Stimulated activated CD4-positive, alpha-beta T cell treated with anti-CD3 and anti-CD28 coated beads, Interleukin-2, amount 100 ng/mL, for 24 hours (primary cell): ENCODE measurements at places on chromosomes 16 and 17.

- no peak for DNase-seq
Measured at GRCh38 chr16:85969591-85969990, 70.6 kb downstream of the IRF8 start.

DNA sequence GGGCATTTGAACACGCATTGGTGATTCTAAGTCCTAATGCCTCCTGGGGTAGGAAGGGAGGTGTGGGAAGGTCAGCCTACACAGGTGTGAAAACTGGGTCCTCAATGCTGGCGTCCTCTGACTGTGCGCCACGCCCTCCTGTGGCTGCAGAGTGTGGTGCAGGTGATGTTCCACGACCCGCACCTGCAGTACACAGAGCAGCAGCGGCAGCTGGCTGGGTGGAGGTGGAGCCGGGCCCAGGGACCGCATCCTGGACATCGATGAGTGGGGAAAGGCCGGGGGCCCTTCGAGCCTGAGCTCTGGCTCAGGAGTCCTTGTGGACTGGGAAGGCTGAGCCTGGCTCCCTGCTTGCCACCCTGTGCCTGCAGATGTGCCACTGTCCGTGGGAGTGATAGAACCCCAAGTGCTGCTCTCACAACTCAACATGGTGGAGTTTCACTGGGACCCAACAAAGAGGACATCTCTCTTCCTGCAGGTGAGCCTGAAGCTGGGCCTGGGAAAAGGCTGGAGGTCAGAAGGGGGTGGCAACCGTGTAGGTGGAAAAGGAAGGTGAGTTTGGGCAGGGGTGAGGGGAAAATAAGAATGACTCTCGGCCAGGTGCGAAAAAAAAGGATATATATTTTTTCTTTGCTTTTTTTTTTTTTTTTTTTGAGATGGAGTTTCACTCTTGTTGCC, 14.0 kb upstream of the STAC2 start:
- peak; percentile 69 for DNase-seq

DNA sequence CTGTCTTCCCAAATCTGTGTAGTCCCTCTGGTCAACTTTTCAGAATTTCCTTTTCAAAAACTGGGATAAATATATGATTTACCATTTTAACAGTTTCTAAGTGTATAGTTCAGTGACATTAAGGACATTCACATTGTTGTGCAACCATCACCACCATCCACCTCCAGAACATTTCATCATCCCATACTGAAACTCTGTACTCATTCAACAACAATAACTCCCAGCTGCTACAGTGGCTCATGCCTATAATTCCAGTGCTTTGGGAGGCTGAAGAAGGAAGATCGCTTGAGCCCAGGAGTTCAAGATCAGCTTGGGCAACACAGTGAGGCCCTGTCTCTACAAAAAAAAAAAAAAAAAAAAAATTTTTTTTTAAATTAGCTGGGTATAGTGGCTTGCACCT, 131.0 kb downstream of the AATF start:
- no peak for DNase-seq

DNA sequence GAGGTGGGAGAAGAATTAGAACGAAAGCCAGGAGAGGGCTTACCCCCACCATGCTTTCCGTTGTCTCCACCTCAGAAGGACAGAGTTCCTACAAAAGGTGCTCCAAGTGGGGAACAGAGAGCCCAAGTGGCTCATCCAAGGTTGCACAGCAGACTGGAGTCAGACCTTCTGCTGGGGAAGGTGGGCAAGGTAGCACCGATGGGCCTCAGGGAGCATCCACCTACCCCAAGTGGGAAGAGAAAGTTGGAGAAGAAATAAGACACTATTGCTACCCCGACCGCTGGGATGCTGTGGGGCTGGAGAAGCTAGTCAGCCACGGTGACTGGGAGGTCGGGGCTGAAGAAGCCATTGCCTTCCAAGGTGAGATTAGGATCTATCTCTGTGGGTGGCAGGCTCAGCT, 21.5 kb downstream of the UNC119 start:
- no peak for DNase-seq

DNA sequence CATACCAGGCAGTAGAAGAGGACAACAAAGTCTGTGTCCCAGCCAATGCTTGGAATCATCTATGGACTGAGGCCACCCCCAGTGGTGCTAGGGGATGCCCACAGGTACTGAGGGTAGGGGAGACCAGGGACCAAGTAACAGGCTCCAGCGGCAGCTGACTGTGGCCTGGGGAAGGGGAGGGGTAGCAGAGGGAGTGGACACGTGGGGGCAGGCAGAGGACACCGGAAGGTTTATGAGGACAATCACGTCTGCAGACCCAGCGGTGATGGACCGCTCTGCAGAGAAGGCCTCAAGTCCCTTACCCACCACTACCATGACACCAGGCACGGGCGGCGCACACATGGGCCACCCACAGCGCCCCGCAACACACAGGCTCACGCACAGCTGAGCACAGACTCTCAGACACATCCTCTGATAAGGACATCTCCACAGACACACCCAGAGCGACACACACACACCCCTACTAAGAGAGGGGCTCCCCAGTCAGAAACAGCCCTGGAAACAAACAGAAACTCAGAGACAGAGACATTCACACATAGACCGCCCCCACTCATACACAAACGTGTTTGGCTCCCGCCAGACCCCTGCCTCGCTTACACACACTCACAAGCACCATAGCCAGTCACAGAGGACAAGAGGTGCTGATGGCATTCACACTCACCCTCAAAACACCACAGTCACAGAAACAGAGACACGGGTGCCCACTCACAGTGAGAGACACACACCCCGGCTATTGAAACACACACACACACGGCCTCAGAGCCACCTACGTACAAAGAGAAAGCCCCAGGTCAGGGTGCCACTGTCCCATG, 35.8 kb downstream of the SRCIN1 start:
- DNase-seq: no peak

DNA sequence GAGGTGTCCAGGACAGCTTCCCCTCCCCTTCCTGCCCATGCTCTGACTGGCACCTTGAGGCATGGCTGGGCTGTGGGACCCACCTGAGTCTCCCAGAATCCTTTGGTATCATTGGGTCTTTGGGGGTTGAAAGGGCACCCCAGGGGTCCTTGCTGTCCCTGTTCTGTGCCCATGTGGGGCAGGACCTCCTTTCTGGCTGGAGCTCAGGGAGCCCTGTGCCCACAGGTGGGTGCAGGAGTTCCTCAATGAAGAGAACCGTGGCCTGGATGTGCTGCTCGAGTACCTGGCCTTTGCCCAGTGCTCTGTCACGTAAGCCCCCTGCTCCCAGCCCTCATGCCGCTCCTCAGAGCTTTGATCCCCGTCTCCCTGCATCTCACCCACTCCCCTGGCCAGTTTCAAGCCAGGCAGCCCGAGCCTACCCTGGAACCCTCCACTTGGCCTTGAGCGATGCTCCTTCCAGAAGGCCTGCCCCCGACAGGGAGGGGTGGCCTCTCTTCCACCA, 11.8 kb downstream of the FMNL1 start:
- DNase-seq: no peak

- no peak for DNase-seq
Measured at GRCh38 chr17:31371511-31372097, 19.9 kb upstream of the RAB11FIP4 start.

DNA sequence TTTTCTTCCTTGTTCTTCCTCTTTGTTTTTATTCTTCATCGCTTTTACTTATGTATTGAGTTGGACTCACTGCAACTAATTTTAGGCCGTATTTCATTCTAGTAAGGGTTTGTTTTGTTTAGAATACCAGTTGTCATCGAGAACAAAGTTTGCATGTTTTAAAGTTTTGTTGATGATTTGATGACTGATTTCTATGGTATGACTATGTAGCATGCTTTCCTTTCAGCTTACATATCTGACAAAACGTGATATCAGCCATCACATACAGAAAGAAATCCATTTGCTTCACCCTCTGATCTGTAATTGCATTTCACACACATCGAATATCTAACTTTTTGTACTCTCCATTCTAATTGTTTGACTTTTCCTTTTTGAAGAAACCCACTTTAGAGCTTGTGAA, 4.0 kb downstream of the PRKCA start:
- no peak for DNase-seq

GRCh38 chr16:79093554-79093967, 507.0 kb downstream of the MAF start:
- DNase-seq: peak; percentile 43

DNA sequence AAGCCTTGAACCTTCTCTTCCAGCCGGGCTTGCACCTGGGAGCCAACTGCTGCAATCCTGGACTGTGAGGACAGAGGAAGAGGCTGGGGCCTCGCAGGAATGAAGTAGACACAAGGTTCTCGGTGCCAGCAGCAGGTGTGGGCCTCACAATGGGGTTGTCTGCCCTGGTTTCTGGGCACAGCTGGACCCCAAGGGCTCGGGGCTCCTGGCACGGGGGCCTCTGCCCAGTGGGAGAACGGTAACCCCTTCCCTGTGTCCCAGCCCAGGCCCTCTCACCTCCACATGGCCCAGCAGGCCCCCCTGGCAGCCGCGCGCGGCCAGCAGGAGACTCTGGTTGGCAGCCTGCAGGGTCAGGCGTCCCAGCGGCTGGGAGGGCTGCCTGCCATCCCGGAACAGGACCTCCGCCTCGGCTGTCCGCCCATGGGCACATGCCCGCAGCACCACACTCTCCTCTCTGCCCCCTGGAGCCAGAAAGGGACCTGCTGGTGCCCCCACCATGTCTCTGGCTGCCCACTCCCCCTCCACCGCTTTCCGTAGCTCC, 46.9 kb downstream of the RMI2 start:
- no peak for DNase-seq

- no peak for DNase-seq
Measured at GRCh38 chr17:27958708-27959381, 65.7 kb upstream of the LYRM9 start.

DNA sequence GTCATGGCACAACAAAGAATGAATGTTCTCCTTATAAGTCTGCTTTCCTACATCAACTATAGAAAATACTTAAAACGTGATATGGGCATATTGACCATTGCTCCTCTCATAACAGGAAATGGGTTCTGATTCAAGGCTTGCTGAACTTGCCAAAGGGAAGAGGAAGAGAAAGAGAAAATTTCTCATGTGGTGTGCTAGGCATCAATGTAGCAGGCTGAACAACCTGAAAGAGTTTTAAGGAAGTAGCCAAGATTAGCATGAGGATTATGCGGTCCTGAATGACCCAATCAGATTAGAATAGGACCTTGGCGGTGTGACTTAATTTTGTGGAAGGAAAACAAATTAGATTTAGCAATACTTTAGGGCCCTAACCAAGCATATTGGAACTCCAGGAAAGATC, 617.7 kb upstream of the CDH11 start:
- DNase-seq: no peak

GRCh38 chr16:78290872-78291591, 191.6 kb downstream of the WWOX start:
- no peak for DNase-seq

DNA sequence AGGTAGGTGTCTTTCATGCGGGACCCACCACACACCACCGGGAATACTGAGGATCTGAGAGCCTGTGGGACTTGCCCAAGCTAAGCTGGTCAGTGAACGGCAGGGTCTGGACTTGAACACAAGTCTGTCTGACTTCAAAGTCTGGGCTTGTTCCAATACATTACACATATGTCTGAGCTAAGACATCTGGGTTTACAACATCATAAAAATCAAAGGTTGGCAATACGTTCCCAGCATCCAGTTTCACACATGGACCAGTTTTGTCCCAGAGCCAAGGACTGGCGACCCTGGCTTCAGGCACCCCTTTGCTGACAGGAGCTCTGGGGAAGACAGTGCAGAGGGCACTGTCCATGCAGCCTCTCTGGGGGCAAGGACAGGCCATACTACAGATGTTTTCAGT, 27.9 kb upstream of the AXIN2 start:
- no peak for DNase-seq

DNA sequence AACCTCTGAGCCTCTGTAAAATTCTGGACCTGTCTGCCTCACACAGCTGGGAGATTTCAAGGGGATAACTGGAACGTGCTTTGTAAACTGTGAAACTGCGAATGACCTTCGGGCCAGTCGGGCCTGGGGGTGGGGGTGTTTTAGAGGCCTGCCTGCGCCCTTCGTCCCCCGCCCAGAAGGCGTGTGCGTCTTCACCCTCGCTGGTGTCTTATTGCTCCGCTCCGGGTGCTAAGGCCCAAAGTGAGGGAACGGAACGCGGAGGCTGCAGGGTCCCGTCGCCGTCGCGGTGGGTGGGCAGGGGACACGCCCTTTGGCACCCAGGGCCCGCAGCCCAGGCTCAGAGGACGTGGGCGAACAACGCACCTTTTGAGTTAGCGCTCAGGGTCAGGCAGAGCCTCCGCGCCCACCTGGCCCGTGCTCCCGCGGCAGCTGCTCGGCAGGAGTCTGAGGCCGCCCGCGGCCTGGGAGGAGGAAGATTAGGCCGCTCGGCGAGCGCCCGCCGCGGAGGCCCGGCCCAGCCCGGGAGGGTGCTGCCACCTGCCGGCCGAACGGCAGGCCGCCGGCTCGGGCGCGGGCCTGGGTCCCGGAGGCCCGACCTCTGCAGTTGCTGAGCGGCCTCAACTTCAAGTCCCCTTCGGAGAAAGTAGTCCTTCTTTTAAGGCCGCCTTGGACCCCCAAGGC, 29.7 kb downstream of the DCAKD start:
- peak; percentile 80 for DNase-seq

GRCh38 chr16:50207652-50208051, 54.5 kb downstream of the TENT4B start:
- DNase-seq: no peak

DNA sequence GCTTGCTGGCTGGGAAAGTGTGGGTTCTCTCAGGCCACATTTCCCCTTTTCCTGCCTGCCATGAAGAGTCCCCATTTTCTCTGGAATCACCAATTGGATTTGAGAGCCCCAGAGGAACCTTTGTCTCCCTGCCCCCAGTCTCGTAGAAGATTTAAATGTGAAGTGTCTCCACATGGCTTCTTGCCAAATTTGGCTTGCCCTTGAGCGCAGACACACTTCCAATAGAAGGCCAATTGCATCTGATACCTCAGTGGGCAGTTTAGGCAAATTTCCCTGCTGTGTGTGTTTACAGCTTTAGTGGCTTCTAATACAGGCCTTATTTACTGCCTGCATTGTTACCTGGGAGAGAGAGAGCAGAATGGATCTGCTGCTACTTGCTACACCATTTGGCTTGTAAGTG, 29.7 kb downstream of the CDK5R1 start:
- DNase-seq: no peak

- no peak for DNase-seq
Measured at GRCh38 chr17:34365340-34365739, 2.3 kb upstream of the CCL1 start.

DNA sequence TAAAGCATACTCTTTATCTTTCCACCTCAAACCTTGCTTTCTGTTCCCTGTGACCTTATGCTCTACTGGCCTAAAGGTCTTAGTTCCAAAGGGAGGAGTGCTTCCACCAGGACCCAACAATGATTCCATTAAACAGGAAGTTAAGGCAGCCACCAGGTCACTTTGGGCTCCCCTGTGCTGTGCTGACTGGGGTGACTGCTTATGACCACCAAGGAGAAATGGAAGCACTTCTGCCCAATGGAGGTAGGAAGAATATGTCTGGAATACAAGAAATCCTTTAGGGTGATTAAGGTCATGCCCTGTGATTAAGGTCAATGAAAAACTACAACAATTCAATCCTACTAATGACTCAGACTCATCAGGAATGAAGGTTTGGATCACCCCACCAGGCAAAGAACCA, 233.8 kb upstream of the CDH11 start:
- no peak for DNase-seq

- no peak for DNase-seq
Measured at GRCh38 chr16:63703612-63704011, 1418.3 kb downstream of the CDH11 start.
